ENCODE measurements at places on chromosomes 11 and 22.

GRCh38 chr22:25419247-25420113 is 145.0 kb upstream of the GRK3 start:
- DNase-seq: no peak

- no peak for DNase-seq
Measured at GRCh38 chr22:23180301-23180892, at the start of gene BCR. TSS of gene BCR (plus strand) at chr22:23180509. CDS start at chr22:23180961, 452 bp downstream.

DNA sequence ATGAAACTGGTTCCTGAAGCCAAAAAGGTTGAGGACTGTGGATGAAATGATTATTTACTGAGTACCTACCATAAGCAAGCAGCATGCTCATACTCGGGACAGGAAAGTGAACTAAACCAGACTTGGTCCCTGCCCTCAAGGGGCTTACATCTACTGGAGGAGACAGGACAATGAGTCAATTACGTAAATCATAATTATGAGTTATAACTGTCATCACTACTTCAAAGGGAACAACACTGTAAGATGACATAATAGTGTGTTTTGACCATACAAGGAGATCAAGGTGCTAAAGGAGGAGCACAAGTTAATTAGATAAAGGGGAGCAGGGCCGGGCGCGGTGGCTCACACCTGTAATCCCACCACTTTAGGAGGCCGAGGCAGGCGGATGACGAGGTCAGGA is 2.5 kb downstream of the FAM227A start:
- no peak for DNase-seq

DNA sequence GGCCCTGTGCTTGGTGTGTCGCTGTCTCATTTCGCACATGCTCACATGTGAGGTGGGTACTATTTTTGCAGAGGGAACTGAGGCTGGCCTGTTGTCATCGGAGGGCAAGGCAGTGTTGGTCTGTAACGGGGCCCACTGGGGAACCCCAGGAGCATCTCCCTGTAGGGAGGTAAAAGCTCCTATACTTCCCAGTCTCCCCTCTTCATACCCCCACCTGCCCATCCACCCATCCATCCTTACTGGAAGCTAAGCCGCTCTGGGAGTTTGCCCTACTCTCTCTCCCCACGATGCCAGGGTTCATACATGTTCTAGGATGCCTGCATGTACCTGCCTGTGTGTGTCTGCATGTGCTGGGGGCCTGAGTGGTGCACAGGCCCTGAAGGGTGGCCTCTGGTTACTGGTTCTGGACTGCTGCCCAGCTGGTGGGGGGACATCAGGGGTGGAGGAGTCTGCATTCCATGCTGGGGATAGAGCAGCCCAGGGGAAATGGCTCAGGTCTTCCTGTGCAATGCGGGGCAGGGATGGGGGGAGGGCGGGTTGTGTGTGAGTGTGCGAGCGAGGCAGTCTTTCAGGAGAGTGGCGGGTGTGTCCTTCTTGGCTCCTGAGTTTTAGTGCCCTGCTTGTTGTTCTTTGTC is 77.7 kb downstream of the PKNOX2 start:
- DNase-seq: no peak

Measured in stimulated activated CD8-positive, alpha-beta memory T cell treated with anti-CD3 and anti-CD28 coated beads, Interleukin-15, amount 100 ng/mL, for 24 hours (primary cell).